ENCODE measurements at places on chromosomes 5 and 9. TPM values are rescaled to one million over a fixed set of nuclear protein-coding genes. Genes with fewer than 3 reads are reported as not detected.

The INSL6 gene
- not detected for total RNA-seq

DNA sequence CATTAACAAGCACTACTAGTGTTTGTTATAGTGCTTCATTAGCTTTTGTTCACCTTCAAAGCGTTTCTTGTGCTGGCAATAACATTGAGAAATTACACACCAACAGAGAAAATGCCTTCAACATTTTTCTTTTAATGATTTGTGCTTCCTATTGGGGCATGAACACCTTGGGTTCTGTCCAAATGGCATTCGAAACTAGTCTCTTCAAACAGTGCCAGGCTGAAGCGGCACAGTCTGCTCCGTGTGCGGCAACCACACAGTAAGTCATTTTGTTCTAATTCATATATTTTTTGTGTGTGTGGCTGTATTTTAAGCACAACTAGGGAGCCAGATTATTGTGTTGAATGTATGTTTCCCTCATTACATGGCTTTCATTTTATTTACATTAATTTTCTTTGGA, 414.7 kb upstream of the SGCD start:
- no peaks in the 10 kb centered on the region for H3K4me1 ChIP-seq
- no peak for DNase-seq
- H3K27ac ChIP-seq = no peak overlapping the region
- no peaks in the 10 kb centered on the region for H3K27me3 ChIP-seq

GRCh38 chr9:99778308-99778707, 43.4 kb upstream of the NR4A3 start:
- no peak overlapping the region for H3K4me3 ChIP-seq
- H3K36me3 ChIP-seq = no peaks in the 10 kb centered on the region
- no peak for DNase-seq
- peaks cover 25% of the 10 kb centered on the region for H3K27me3 ChIP-seq
- H3K27ac ChIP-seq = no peak overlapping the region

- H3K4me3 ChIP-seq = no peak overlapping the region
- no peaks in the 10 kb centered on the region for H3K27me3 ChIP-seq
- no peak for DNase-seq
Measured at GRCh38 chr5:178464431-178465048, 125.7 kb downstream of the COL23A1 start.

The SOHLH1 gene
- not detected for total RNA-seq

The TYRP1 gene
- total RNA-seq = not detected

GRCh38 chr5:107484281-107484680, 186.5 kb downstream of the EFNA5 start:
- H3K27me3 ChIP-seq = no peaks in the 10 kb centered on the region
- no peaks in the 10 kb centered on the region for H3K36me3 ChIP-seq
- H3K4me3 ChIP-seq = no peak overlapping the region
- H3K4me1 ChIP-seq = no peaks in the 10 kb centered on the region
- H3K27ac ChIP-seq = no peak overlapping the region
- DNase-seq = no peak

- no peaks in the 10 kb centered on the region for H3K4me1 ChIP-seq
- DNase-seq = no peak
- H3K27ac ChIP-seq = no peak overlapping the region
Measured at GRCh38 chr5:14216372-14216771, 73.2 kb downstream of the TRIO start.

The B4GALT7 gene
- total RNA-seq = 24.2 TPM

The TGFBI gene
- 3.7 TPM for total RNA-seq

The PCDHA6 gene
- not detected for total RNA-seq

DNA sequence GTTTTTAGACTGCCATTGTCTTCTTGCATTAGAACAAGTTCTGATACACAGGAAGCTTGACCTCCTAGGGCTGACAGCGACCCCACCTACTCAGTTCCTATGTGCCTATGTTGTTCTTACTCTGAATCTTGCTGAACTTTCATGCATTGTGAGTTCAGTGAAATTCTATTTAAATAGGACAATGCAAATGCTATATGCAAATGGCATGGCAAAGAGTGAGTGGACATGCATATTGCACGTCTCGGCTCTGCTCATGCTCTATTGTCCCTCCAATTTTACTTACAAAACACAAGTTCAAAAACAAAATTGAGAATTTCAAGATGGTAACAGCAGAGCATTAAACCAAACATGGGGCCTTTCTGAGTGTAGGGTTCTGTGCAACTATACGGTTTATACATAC, 5.3 kb upstream of the DCP2 start:
- no peak overlapping the region for H3K4me3 ChIP-seq
- DNase-seq = no peak
- no peaks in the 10 kb centered on the region for H3K27me3 ChIP-seq
- H3K4me1 ChIP-seq = peaks cover 8% of the 10 kb centered on the region

- peak overlapping the region; percentile 82 for H3K4me3 ChIP-seq
- peaks cover 32% of the 10 kb centered on the region for H3K4me1 ChIP-seq
- DNase-seq = no peak
- peaks cover 38% of the 10 kb centered on the region for H3K36me3 ChIP-seq
- peak overlapping the region; percentile 84 for H3K27ac ChIP-seq
Measured at GRCh38 chr9:133355881-133356357, 368 bp downstream of the SURF1 start.

The CER1 gene
- total RNA-seq = not detected
